Brain pericyte (primary cell): ENCODE measurements at places on chromosomes 5 and 9.

GRCh38 chr5:139131921-139132432 lies 66.2 kb downstream of the SIL1 start:
- no peak for DNase-seq

DNA sequence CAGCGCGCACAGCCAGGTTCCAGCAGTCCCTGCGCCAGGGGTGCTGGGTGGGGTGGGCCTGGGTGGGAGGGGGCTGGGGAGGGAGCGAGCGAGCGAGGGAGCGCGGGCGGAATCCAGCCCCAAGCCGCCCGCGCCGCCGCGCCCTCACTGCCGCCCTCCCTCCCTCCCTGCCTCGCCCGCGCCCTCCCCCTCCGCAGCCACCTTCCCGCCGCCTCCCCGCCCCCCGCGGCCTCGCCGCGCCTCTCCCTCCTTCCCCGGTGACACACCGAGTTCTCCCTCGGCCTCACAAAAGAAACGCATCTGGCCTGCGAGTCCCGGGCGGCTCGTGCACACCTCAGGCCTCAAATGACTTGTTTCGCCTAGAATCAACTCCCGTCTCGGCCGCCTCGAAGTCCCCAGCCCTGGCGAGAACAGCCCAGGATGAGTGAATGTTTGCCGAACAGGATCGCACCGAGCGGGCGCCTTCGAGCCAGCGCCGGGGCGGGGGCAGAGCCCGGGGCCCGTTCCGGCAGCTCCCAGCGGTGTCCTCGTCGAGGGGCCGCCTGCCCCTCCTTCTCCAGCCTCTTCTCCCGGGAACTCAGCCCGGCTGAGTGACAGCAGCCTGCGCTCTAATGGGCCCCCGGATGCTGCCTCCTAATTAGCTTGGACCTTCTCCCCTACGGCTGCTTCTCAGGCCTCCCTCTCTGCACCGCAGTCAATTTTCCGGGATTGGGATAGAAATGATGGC lies 371 bp upstream of the PITX1 start:
- DNase-seq, result no peak

- no peak for DNase-seq
These were observed 1.9 kb downstream of the GDA start for GRCh38 chr9:72151104-72151503.

GRCh38 chr9:21709464-21710058 lies 92.9 kb upstream of the MTAP start:
- DNase-seq, result no peak

DNA sequence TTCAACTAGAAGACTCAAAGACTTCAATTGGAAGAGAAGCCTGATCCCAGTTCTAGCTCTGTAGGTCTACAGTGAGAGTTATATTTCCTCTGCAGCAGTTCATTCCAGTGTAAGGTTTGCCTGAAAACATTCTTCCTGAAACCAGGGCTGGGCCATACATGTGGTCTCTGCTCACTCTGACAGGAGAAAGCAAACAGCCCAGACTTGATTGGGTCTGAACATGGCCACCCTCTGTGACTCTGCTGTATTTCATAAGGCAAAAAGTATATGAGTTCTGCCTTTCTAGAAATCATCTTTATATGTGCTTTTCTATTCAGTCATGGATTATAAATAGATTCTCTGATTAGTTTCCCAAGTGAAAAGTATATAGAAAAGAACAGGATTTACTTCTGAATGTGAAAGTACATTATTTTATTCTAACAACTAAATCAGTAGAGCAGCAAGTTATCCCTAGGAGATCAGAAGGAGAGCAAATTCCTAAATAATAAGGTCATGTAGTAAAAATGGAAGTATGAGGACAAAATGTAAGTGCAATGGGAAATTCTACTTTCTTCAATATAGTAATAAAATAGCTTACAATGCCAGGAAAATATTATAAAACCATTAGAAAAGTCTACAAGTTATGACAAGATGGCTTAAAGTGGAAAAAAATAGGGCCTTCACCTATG lies 144.3 kb downstream of the EFNA5 start:
- no peak for DNase-seq

DNA sequence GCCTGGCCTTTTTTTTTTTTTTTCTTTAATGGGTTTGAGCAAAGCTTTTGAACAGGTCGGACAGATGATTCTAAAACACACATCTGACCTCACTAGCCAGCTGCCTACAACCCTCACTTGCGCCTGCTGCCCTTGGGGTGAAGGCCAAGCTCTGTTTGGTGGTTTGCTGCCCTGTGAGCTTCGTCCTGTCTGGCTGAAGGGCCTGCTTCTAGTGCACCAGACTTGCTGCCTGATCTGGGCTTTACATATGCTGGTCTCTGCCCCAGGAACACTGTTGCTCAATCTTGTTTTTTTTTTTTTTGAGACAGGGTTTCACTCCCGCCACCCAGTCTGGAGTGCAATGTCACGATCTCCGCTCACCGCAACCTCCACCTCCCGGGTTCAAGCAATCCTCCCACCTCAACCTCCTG lies 16.4 kb upstream of the DOLPP1 start:
- no peak for DNase-seq

DNA sequence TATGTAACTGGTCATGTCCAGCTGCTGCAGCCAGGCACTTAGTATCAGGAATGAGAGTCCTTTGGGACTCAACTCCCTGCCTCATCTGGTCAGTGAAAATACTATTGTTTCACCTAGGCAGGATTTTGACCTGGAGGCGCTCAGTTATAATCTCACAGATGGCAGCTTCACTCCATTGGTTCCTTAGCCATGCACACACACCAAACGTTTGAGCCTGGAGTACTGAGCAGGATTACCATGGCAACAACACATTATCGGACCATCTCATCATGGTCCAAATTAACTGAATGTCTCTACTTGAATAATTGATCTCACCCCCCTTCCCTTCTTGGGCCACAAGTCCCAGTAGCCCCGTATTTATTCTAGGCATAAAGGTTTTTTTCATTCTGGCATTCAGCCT lies 15.0 kb upstream of the SREK1 start:
- no peak for DNase-seq

GRCh38 chr9:2597483-2597882 lies 24.1 kb upstream of the VLDLR start:
- no peak for DNase-seq

GRCh38 chr9:135051316-135052038 lies 36.0 kb upstream of the OLFM1 start:
- no peak for DNase-seq

- no peak for DNase-seq
These were observed 306.7 kb upstream of the BRINP1 start for GRCh38 chr9:119675951-119676350.

GRCh38 chr9:114860187-114860586 lies 54.3 kb upstream of the TNFSF15 start:
- no peak for DNase-seq

DNA sequence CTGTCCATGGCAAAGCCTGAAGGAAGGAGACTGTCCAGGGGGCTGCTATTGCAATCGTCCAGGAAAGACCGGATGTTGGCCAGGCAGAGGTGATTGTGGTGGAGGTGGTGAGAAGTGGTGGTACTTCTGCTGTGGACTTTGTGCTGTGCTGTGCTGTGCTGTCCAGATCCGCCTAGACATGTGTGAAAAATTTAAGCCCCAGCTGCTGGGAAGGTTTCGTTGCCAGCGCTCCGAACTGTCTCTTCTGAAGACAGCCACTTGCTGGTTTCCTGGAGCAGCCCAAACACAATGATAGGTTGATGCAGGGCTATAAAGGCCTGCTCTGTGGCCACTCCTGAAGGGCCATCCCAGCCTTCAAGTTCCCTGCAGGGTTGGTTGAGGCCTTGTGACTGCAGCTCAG lies 223.0 kb upstream of the MPDZ start:
- no peak for DNase-seq

GRCh38 chr5:62627121-62627520 lies 48.5 kb downstream of the LRRC70 start:
- DNase-seq, result no peak

- no peak for DNase-seq
These were observed 2.7 kb upstream of the DCP2 start for GRCh38 chr5:112973904-112974303.

DNA sequence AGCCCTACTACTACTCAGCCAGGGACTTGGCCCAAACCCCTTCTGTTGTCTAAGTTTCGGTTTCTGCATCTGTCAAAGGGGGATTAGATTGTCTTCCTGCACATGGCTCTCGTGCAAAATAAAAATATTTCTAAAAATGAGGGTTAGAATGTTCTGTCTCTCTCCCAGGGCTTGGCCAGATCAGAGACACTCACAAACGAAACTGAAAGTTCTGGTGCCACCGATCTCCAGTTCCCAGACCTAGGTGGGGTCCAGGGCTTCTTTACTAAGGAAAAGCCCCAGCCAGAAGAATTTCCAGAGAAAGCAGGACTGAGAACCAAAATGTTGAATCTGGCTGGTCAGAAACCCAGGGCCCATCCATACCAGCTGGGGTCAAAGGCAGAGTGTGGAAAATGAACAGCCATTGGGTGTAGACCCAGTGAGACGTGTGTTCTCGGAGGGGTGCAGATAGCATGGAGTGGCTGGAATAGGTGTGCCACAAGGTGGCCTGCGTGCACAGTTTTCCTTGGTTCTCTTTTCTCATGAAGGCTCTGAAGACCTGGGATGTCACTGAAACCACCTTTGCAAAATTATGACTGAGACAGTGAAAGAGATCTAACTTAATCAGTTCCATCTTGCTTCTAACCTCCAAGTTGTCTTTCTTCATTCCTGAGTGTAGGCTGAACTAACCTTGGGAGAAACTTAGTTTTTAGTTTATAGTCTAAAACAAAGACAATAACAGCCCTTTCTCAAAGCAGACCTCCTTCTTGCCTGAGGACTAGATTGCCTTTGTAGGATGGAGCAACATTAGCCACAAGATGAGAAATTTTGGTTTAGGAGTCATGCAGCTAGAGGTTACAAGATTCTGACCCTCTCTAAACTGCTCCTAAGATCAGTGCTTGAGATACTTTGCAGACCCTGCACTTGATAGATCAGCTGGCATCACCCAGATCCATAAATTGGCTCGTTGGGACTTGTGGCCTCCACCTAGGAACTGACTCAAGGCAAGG lies 2.3 kb upstream of the SLC23A1 start:
- no peak for DNase-seq

- no peak for DNase-seq
These were observed 36.9 kb downstream of the G3BP1 start for GRCh38 chr5:151808451-151809169.

DNA sequence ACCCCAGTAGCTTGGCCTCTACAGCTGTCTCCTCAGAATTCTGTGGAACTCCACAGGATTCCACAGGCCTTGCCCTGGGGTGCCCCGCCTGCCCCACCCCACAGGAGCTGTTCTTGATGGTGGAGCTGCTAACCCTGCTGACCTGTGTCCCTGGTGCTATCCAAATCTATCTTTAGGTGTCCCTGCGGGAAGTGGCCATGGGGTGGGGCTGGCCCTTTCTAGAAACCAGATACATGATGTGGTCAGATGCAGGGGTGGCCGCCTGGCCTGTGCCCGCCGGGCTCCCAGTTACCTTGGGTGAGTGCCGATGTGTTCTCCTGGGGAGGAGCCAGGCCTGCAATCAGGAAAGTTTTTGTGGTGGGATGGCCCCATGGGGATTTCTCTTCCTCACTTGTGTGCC lies 34.2 kb downstream of the WNK2 start:
- DNase-seq, result no peak

DNA sequence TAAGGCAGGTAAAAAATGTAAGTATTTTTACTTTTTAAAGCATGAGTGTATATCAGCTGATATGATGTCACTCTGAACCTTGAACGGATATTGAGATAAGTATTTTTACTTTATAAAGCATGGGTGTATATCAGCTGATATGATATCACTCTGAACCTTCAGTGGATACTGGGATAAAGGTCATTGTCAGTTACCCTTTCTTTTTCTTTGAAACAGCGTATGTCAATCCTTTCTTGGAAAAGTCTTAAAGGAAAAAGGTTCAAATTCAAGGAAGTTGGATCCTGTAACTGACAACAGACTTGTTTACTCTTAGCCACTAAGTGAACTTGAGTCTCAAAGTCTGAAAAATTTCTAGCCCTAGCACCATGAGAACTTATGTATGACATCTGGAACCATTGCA lies 61.7 kb upstream of the IFNK start:
- DNase-seq, result no peak

DNA sequence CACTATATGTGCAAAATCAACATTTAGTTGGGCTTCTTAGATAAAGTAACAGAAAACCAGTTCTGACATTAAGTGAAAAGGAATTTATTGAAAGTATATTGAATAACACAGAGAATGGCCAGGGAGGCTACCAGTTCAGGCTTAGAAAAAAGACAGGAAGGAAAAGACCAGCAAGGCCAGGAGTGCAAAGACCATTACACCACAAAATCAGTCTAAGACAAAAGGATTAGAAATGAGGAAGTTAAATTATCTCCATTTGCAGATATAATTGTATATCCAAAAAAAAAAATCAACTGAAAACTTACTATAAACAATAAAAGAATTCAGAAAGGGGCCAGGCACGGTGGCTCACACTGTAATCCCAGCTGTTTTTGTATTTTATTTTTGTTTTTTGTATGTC lies 4.8 kb upstream of the TEX10 start:
- DNase-seq, result no peak

DNA sequence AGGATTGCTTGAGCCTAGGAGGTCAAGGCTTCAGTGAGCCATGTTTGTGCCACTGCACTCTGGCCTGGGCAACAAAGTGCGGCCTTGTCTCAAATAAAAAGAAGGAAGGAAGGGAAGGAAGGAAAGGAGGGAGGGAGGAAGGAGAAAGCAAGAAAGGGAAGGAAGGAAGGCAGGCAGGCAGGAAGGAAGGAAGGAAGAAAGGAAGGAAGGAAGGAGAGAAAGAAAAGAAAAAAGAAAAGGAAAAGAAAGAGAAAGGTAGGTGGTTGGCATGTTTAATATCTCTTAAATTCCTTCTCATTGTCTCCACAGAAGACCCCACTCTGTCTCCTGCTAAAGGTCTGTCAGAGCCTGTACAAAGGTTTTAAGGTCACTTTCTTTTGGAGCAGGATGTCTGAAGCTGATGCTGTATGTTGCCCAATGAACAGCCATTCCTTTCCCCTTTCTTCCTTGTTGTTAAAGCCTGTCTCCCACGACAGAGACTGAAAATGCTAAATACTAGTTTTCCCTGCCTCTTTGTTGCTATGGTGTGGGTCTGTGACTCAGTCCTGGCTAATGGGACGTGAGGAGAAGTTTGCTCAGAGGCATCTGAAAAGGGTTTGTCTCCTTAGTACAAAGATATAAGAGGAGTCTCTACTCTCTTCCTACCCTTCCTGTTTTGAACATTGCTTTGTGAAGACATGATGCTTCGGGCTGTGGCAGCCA lies 213.3 kb downstream of the PCSK1 start:
- no peak for DNase-seq

DNA sequence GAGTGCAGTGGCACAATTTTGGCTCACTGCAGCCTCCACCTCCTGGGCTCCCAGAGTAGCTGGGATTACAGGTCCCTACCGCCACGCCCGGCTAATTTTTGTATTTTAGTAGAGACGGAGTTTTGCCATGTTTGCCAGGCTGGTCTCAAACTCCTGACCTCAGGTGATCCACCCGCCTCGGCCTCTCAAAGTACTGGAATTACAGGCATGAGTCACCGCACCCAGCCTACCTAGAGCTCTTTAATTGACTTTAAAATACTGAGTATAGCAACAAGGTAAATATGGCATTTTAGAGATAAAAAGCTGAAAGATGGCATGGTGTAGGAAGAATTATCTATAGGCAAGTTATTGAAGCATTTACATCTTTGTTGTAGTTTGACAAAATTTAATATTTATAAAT lies 21.0 kb downstream of the APC start:
- DNase-seq, result no peak

GRCh38 chr5:59615272-59615671 lies 278.3 kb downstream of the PDE4D start:
- no peak for DNase-seq
